ENCODE measurements at places on chromosomes 3 and 15. TPM values are rescaled to one million over a fixed set of nuclear protein-coding genes. Genes with fewer than 3 reads are reported as not detected.

- no peak for DNase-seq
These were observed 66.3 kb downstream of the STAG1 start for GRCh38 chr3:136685882-136686281.

GRCh38 chr3:161745741-161746140 is 249.1 kb downstream of the OTOL1 start:
- DNase-seq = no peak

DNA sequence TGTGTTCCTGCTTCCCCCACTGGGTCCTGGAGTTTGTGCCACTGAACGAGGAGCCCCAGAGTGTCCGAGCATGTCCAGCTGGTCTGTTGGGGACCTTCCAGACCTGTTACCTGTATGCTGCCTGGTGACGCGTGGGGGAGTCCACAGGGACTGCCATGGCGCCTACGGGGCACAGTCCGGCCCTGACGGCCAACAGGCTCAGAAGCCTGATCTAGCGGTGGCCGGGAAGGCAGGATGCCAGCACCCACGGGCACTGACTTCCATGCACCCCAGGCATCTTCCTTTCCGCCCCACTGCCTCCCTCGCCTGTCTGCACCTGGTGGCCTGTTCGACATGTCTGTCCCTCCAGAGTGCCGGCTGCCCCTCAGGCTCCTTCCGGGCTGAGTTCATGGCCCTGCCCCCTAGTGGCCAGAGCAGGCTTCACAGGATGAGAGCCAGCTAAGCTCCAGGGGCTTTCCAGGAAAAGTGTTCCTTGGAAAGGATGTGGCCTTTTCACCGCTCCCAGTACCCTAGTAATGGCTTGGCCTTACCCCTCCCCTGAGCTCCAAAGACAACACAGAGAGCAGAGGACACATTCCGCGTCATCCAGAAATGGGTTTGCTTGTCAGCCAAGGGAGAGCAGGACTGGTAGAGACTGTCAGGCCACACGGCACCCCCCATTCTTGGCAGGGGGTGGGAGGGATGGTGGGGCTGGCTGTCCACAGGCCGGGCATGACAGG is 35.7 kb downstream of the NGRN start:
- peak; percentile 62 for DNase-seq

CISH gene
- 0.23 TPM for total RNA-seq

SPTBN5 gene
- total RNA-seq = not detected

Data from H4 (cell line).